ENCODE measurements at places on chromosomes 11 and 22. TPM values are rescaled to one million over a fixed set of nuclear protein-coding genes. Genes with fewer than 3 reads are reported as not detected.
A peak's percentile ranks its signal among the peaks of the same experiment; 100 is the strongest.

Gene CACNA1I
- total RNA-seq = 0.12 TPM

Gene TBRG1
- total RNA-seq = 35.3 TPM

Gene AP2A2
- total RNA-seq = 228 TPM

Gene SERGEF
- total RNA-seq = 42.5 TPM

Gene OR52I1
- 0.27 TPM for total RNA-seq

Gene LYVE1
- not detected for total RNA-seq

Gene MOV10L1
- 0.34 TPM for total RNA-seq

Gene CDCA5
- 7.7 TPM for total RNA-seq

DNA sequence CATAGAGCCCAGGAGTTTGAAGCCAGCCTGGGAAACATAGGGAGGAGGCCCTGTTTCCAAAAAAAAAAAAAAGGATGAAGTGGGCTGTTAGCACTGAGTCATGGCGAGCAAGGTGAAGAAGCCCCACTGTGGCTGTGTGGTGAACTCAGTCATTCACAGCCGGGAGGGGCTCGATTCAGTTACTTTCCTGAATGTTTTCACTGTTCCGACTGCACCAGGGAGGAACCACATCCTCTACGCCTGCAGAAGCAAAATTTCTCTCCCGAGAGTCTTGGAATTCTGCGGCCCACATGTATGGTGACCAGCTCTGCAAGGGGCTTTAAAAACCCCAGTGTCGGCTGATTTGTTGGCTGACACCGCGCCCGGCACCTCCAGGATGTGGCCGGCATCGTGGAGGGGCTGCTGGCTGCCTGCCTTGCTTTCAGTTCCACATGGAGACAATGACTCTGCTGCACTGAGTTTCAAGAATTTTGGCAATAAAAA is 27.8 kb upstream of the GRAMD4 start:
- H3K4me3 ChIP-seq = no peak overlapping the region
- H3K27me3 ChIP-seq = peaks cover 5% of the 10 kb centered on the region
- no peak for DNase-seq
- H3K27ac ChIP-seq = no peak overlapping the region
- peaks cover 12% of the 10 kb centered on the region for H3K4me1 ChIP-seq

GRCh38 chr11:119041821-119042514 is 11.3 kb upstream of the SLC37A4 start:
- H3K4me3 ChIP-seq = peak overlapping the region; percentile 36
- no peak for DNase-seq
- H3K27me3 ChIP-seq = peaks cover 2% of the 10 kb centered on the region

DNA sequence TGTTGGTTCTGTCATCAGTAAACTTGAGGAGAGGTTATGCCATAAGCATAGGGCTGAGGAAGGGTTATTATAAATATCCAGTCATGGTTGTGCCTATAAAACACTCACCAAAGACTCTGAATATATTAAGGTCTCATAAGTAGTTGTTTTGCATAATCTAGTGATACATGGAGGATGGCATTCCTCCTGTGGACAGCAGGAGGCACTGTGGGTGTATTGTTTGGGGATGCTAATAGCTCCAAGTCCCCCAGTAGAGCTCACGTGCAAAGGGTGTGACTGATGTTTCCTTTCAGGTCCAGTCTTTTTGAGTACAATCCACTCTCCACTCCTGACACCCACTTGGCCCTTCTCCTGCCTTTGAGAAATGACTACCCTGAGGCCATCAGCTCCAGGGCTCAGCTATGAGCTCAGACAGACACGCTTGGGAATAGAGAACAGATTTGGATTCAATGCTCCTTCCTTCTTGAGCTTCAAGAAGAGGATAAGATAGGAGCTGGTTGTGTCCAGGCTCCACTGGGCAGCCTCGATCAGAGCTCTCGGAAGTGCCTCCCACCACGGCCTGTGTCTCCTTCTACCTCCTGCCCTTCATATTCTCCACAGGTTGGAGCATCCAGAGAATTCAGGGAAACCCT is 85.2 kb upstream of the IGLL5 start:
- no peaks in the 10 kb centered on the region for H3K27me3 ChIP-seq
- no peaks in the 10 kb centered on the region for H3K4me1 ChIP-seq
- H3K27ac ChIP-seq = no peak overlapping the region
- no peaks in the 10 kb centered on the region for H3K36me3 ChIP-seq
- H3K4me3 ChIP-seq = no peak overlapping the region

- H3K4me3 ChIP-seq = peak overlapping the region; percentile 85
- H3K27ac ChIP-seq = peak overlapping the region; percentile 92
Measured at GRCh38 chr22:31346733-31347250, 646 bp upstream of the PATZ1 start.

- H3K27me3 ChIP-seq = peaks cover 5% of the 10 kb centered on the region
- peaks cover 4% of the 10 kb centered on the region for H3K36me3 ChIP-seq
- no peak overlapping the region for H3K4me3 ChIP-seq
- H3K27ac ChIP-seq = peak overlapping the region; percentile 83
- DNase-seq = peak; percentile 79
Measured at GRCh38 chr22:20803696-20804324, 29.9 kb downstream of the SERPIND1 start.

DNA sequence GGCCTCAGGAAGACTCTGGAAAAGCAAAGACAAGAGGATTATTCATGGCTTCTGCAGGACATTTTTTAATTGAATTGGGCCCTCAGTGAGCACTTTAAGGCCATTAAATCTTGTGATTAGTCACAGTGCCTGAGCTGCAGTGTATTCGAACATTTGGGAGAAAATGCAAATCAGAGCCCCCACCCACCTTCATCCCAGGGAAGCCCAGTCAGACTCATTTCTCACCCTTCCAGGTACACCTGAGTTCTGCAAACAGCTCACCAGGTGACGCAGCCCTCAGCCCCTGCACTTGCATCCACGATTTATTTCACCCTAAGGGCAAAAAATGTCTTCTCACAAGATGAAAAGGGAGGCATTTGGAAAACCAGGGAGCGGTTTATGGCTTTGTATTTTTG is 128.7 kb downstream of the MPPED1 start:
- no peak for DNase-seq
- H3K27me3 ChIP-seq = peaks cover 9% of the 10 kb centered on the region
- H3K27ac ChIP-seq = no peak overlapping the region

DNA sequence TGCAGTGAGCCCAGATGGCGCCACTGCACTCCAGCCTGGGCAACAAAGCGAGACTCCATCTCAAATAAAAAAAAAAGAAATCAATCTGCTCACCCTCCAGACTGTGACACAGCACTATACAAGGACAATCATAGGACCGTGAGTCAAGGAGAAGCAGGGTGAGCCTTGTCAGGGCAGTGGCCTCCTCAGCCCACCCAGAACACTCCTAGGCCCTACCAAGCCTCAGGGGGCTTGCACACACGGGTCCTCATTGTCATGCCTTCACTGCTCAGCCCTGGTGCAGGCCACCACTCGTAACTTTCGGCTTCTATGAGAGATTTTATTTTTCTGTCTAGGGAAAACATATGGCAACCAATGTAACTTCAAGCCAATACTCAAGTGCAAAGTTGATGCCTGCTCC is 35.8 kb downstream of the DGCR2 start:
- no peak overlapping the region for H3K4me3 ChIP-seq
- H3K4me1 ChIP-seq = peaks cover 12% of the 10 kb centered on the region
- peaks cover 6% of the 10 kb centered on the region for H3K36me3 ChIP-seq
- H3K27ac ChIP-seq = peak overlapping the region; percentile 9

GRCh38 chr22:50105208-50106100 is 15.6 kb downstream of the MOV10L1 start:
- H3K4me3 ChIP-seq = no peak overlapping the region
- H3K27me3 ChIP-seq = no peaks in the 10 kb centered on the region
- no peak for DNase-seq
- H3K36me3 ChIP-seq = no peaks in the 10 kb centered on the region

DNA sequence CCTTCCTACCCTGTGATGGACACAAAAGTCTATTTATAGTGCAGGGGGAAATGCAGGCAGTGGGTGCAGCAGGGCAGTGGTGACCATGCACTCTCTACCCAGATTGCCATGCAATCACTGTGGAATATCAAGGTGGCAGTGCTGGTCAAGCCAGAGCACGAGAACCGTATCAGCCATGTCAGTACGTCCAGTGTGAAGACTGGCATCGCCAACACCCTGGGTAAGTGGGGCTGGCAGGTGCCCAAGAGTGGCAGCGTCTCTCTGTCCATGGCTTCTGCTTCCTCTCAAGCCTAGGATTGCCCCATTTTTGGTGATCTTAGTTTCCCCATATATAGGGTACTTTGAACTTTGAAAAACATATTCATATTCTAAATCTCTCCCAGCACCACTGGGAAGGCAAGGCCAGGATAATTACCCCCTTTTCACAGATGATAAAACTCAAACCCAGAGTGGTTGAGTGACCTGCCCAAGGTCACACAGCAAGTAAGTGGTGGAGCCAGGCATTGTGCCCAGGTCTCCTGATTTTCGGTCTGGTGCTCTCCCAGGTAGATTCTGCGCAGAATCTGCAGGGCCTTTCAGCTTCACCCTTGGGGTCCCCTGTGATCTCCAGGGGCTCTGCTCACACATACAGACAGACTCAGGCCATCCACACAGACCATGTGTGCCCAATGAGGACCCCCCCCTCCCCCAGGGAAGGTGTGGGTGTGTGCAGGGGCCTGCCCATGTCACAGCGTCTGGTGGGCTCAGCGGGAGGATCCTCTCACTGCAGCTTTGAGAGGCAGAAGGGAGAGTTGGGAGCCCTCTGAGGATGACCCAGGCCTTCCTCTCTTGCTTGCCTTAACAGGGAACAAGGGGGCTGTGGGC is 7.1 kb downstream of the INPPL1 start:
- no peaks in the 10 kb centered on the region for H3K36me3 ChIP-seq
- DNase-seq = no peak
- no peak overlapping the region for H3K4me3 ChIP-seq
- no peak overlapping the region for H3K27ac ChIP-seq
- peaks cover 5% of the 10 kb centered on the region for H3K4me1 ChIP-seq

DNA sequence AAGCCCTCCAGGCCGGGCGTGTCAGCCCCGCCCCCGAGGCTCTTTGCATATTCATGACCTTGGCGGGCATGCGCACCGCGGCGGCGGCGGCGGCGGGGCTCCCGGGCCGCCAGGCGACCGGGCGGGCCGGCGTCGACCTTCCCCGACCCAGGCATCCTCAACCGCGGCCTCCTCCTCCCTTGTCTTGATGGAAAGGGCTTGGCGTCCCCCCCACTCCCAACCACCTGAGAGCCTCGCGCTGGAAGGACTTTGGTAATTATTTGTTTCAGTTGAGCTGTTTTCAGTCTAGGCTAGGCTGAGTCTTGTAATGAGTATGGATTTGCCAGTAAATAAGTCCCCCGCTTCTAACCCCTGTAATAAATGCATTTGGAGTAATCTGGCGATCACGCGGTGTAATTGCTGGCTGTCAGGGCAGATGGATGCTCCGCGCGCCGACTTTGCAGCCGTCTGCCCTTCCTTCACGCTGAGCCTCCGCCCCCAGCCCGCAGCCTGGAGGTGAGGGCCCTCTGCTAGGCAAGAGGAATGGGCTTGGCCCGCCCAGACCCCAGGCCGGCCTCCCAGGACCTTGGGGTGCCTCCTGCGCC is 25.2 kb downstream of the FLRT1 start:
- no peaks in the 10 kb centered on the region for H3K36me3 ChIP-seq
- H3K27ac ChIP-seq = peak overlapping the region; percentile 89
- peaks cover 21% of the 10 kb centered on the region for H3K4me1 ChIP-seq
- peaks cover 3% of the 10 kb centered on the region for H3K27me3 ChIP-seq

GRCh38 chr11:45102810-45103621 is 43.4 kb upstream of the PRDM11 start:
- DNase-seq = peak; percentile 76
- peaks cover 29% of the 10 kb centered on the region for H3K4me1 ChIP-seq
- no peak overlapping the region for H3K27ac ChIP-seq
- H3K4me3 ChIP-seq = no peak overlapping the region

DNA sequence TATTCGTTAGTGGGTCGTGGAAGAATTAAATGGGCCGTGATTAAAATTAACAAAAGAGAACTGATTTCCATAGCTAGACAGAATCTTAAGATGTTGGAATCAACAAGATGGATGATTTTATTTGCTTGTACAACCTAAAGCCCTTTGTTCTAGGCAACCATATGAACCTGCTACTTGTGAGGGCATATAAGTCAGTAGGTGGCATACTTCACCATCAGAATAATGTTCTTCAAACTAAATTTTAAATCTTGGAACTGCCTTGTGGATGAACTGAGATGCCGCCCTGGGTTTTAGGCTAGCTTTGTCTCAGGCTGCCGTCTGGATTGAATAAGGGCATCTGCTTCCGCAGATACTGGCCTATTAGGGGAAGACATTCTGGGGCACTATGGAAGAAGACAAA is 40.9 kb downstream of the CSRP3 start:
- no peaks in the 10 kb centered on the region for H3K4me1 ChIP-seq
- H3K27ac ChIP-seq = no peak overlapping the region
- H3K27me3 ChIP-seq = no peaks in the 10 kb centered on the region

GRCh38 chr22:38755911-38756532 is at the start of gene SUN2:
Gene SUN2, minus strand, starts transcription at chr22:38755998. Its CDS starts 3,370 bp downstream, at chr22:38752628.
- H3K4me1 ChIP-seq = peaks cover 32% of the 10 kb centered on the region
- peaks cover 4% of the 10 kb centered on the region for H3K36me3 ChIP-seq
- peak within 1 kb of the TSS; percentile 98 for H3K27ac ChIP-seq
- peaks cover 14% of the 10 kb centered on the region for H3K27me3 ChIP-seq
- peak; percentile 93 for DNase-seq
- H3K4me3 ChIP-seq = peak within 1 kb of the TSS; percentile 99

DNA sequence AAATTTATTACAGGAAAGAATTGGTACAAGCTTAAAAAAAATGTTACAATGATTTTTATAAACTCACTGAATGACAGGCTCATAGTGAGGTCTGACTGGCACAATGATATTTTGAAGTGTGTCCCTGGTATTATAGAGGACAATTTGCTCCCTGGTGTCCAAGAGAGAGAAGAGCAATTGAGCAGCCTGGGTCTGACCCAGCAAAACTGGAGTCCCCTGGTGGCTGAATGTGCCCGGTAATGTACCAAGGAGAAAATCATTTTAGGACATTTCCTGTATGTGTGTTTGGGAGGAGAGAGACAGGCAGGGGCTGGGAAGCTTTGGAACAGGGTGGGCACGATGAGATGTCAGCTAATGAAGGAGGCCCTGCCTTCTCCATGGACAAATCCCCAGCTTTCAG is 125.3 kb downstream of the APOL5 start:
- H3K27ac ChIP-seq = peak overlapping the region; percentile 6
- H3K4me1 ChIP-seq = peaks cover 5% of the 10 kb centered on the region
- peaks cover 8% of the 10 kb centered on the region for H3K27me3 ChIP-seq
- H3K36me3 ChIP-seq = no peaks in the 10 kb centered on the region
- peak; percentile 48 for DNase-seq

- no peaks in the 10 kb centered on the region for H3K27me3 ChIP-seq
- H3K36me3 ChIP-seq = no peaks in the 10 kb centered on the region
- no peak for DNase-seq
- H3K4me3 ChIP-seq = no peak overlapping the region
- H3K4me1 ChIP-seq = no peaks in the 10 kb centered on the region
Measured at GRCh38 chr11:82927264-82927880, 25.8 kb downstream of the DDIAS start.

DNA sequence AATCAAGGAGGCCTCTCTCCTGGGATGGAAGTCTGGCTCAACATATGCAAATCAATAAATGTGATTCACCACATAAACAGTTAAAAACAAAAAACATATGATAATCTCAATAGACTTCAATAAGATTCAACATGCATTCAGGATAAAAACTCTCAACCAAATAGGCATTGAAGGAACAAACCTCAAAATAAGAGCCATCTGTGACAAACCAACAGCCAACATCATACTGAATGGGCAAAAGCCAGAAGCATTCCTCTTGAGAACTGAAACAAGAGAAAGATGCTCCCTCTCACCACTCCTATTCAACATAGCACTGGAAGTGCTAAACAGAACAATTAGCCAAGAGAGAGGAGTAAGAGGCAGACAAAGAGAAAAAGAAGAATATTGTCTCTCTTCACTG is 54.0 kb upstream of the SEZ6L start:
- DNase-seq = no peak
- no peak overlapping the region for H3K27ac ChIP-seq
- no peak overlapping the region for H3K4me3 ChIP-seq
